Activated naive CD4-positive, alpha-beta T cell (primary cell): ENCODE measurements at places on chromosomes 7 and 10.

DNA sequence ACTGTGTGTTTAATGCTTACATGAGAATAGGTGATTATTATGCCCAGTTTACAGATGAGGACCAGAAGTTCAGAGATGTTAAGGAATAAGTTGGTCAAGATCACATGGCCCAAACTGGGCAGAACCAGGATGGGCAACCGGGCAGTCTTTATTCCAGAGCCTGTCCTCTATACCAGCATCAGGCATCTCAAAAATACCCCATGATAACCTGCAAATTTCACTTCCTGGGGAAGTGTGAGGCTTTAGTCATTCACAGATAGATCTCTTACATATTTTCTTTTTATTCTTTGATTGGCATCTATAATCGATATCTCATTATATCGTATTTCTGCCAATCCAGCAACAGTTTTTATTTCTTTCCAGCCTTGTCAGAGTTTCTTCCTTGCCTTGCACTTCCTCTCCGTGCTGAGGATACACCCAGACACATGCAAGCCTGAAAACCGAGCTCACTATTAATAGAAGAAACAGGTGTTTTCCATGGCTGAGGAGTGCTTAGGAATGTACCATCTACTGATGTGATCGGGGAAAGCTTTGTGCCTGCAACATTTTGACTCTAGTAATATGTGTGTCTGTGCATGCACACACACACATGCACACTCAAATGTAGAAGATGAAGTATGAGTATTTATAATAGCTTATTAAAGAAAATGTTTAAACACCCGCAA lies 82.4 kb downstream of the CREM start:
- DNase-seq: no peak

DNA sequence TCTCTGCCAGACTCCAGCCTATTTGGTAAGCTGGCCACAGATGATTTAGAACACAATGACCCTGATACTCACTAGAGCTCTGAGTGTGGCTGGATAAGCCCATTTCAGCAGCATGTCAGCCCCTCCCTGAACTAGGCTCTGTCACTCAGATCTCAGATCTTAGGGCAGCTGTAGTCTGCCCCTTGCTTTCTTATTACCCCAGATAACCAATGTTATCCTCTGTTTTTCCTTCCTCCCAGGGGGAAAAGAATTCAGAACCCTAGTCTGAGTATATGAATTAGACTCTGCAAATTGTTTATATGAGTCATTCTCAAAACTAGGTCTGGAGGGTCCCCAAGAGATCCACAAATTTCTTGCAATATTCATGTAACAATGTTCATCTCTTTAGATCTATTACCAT lies 286.2 kb downstream of the KCNMA1 start:
- no peak for DNase-seq

DNA sequence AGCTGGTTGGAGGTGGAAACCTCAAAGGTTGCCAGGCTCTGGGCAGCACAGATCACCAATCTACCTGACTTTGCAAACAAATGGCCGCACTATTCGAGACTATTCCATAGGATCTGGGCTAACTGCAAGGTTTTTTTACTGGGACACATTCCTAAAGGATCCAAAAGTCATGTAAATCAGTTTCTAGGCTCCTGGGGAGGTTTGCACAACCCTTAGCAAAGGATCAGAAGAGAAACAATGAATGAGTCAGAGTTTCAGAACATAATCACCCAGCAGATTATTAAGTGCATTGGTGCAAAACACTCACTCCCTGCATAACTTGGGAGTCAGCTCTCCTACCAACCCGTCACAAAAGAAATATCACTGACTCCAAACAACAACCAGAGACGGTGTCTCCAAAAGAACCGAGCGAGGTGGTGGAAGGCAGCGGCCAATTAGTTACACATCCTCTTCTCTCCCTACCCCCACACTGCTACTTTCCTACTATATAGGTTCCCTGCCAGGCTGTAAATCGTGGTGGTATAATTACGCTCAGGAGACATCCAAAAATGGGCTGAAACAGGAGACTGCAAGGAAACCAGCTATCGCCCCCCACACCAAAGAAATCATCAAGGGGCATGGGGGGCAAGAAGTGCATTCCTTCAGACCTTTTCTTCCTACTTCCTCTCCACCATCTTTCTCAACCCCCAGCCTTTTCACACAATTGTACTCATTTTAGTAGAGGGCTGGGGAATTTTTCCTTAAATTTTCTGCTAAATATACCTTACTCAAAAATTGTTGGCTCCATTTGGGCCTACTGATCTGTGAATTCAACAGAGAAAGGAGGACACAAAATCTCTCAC lies 3.2 kb downstream of the UBE2H start:
- DNase-seq: no peak

GRCh38 chr7:43485580-43485979 lies 97.3 kb upstream of the STK17A start:
- no peak for DNase-seq

- no peak for DNase-seq
Observed at GRCh38 chr10:60919551-60919950, 24.4 kb downstream of the RHOBTB1 start.

DNA sequence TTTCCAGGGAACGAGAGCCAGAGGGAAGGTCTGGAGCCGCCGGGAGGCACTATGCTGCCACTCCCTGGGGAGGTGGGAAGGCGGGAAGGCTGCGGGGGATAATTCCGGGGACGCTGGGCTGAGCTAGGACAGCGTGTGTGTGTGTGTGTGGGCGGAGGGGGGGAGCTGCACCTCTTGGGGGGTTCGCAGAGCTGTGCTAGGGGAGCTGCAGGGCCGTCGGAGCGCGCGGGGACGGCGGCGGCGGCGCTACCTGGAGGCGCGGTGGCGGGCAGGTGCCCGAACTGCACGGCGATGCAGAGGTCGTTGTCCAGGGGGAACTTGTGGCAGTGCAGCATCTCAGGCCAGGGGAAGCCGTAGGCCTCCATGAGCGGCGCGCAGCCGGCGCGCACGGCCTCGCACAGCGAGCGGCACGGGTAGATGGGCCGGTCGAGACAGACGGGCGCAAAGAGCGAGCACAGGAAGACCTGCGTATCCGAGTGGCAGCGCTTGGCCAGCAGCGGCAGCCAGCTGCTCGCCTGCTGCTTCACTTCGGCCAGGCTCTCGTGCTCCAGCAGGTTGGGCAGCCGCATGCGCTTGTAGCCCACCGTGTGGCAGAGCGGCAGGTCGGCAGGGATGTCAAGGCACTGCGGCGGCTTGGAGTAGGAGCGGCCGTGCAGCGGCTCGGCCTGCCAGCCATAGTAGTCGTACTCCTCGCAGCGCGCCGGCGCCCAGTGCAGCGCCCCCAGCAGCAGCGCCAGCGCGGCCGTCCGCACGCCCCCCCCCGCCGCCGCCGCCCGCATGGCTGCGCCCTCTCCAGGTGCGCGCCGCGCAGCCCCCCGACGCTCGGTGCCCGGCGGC lies 526 bp downstream of the SFRP5 start:
- DNase-seq: no peak
